CD4-positive, alpha-beta T cell treated with Interferon alpha-2 for 1 hour (primary cell): ENCODE measurements at places on chromosomes 16 and 17.

DNA sequence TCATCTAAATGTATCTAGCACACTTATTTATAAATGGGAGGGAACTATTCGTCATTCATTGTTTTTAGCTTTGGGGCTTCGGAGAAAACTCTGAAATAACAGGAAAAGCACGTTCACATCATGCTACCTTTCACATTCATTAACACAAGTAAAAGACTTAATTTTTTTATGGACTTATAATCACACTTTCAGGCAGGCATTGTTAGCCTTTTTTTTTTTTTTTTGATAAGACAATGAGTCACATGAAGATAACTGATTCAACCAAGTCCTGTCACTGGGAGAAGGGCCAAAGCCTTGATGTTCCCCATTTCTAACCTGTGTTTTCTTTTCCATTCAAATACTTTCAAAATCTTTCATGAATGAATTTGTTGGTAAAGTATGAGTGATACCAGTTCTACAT, 631.3 kb upstream of the CA10 start:
- DNase-seq, result no peak

DNA sequence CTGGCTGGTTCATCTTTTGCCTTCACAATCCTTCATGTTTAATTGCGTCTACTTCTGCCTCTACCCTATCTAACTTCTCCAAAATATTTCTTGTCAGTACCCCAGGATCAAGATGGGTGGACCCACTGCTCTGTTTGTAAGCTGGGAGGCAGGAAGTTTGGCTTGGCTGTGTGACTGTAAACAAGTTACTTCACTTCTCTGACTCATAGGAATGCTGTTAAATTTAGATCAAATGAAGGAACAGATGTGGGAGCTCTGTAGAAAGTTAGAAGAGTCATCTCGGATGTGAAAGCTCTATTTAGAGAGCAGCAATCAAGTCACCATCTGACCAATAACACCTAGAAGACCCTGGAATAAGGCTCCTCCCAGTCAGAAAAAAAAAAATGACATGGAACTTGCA, 55.2 kb upstream of the MRTFB start:
- DNase-seq, result no peak

GRCh38 chr16:22132801-22133200, 29.5 kb upstream of the SDR42E2 start:
- no peak for DNase-seq

DNA sequence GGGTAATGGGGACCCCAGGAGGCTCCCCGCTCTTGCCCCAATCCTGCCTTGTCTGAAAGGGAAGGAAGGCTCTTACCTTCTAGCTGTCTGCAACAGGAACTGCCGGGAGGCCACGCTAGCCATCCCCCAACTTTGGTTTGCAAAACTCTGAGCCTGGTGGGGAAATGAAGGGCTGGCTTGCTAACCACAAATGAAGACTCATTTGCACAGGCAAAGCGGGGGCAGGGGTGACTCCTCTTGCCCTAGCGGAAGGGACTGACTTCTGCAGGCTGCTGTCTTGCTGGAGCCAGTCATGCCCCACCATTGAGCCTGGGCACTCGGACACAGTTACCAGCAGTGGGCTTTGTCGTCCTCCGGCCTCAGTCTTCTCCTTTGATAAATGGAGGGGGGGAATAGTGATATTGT, 52.6 kb downstream of the PLCG2 start:
- DNase-seq, result peak; percentile 55

DNA sequence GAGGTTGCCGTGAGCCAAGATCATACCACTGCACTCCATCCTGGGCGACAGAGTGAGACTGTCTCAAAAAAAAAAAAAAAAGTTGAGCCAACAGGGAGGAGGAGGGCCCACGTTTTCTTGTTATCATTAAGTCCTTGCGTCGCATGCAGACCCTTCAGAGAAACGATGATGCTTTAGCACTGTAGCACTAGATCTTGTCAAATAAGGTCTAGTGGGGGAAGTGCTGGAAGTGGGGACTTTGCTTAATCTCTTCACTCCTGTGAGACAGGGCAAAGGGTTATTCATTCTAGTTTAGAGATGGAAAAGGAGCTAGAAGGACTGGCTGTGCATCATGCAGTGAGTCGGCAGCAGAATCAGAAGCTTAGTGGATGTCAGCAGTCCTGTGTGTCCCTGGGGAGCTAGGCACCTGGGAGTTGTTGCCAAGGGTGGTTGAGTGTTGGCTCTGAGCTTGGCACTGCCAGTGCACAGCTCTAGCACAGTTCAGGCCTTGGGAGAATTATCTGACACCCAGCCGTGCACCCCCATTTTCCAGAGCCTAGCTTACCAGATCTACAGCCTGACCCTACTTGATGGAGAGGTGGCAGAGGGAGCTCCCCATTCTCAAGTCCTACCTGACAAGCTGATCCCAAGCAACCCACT, 33.4 kb upstream of the TBX2 start:
- no peak for DNase-seq

DNA sequence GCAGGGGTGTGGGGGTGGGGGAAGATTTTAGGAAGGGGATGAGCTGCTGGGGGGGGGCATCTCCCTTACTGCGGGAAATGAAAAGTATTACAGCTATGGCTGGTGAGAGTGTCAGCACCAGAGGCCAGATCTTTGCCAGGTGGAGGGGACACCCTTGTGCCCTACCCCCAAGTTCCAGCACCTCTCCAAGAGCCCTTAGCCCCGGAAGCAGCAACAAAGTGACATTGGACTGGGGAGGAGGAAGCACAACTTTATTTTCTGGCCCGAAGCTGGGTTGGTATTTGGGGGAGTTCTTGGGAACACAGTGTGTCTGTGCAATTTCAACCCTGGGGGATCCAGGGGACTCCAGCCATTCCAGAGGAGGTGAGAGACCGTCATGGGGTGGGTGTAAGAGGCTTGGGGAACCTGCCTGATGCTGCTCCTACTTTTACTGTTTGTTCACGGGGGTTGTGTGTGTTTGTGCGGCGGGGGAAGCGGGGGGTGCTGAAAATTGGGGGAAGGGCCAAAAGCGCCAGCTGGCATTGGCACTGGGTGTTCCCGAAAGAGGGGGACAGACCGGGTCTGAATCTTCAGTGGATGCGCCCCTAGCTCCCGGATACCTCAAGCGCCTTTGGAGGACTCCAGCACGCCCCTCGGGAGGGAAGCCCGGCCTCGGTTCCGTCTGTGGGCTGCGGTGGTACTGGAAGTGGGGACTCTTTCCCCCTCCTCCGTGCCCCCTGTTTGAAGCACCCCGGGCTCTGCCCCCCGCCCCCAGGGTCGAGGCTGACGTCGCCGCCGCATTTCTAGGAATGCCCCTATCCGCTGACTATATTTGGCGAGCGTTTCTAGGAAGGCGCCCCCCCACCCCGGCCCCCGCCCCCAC, 230.3 kb downstream of the MRTFB start:
- DNase-seq, result peak; percentile 55
